NCI-H1694 treated with DMSO at 0.1 percent for 48 hours (cell line): ENCODE measurements at places on chromosomes 7 and 10.

DNA sequence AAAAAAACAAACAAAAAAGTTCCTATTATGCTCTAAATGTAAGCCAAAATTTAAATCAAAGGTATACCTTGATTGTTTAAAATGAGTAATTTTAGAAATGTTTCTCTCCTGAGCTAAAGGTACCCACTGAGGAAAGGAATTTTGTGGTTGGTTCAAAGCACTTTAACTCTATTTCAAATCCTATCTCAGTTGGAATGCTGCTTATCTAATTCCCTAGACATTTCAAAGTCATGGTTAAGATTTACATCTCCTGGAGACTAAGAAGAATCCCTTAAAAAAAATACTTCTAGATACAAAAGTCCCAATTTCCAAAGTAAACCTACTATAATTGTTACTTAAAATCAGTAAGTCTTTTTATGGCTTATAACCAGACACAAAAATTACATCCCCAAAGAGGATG is 830.7 kb downstream of the GRID1 start:
- no peak for DNase-seq

- no peak for DNase-seq
Observed at GRCh38 chr7:32948202-32948601, 9.0 kb upstream of the FKBP9 start.

DNA sequence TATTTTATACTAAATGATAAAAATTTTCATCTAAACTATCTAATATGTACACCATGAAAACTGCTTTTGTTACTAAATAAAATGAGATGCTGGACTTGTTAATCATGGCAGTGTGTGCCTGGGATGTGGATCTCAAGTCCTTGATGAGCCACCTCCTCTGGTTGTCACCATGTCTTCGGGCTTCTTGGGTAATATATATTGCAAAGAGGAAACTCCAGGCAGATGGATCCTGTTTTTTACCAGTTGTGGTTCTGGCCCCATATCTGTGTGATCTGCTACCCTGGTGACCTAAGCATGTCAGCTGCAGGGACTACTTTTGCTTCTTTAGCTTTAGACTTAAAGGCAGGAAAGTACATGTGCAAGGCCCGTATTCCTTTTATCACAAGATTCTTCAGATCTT is 46.2 kb downstream of the TMEM60 start:
- no peak for DNase-seq

- no peak for DNase-seq
Observed at GRCh38 chr10:110420401-110421193, 77.1 kb upstream of the DUSP5 start.

DNA sequence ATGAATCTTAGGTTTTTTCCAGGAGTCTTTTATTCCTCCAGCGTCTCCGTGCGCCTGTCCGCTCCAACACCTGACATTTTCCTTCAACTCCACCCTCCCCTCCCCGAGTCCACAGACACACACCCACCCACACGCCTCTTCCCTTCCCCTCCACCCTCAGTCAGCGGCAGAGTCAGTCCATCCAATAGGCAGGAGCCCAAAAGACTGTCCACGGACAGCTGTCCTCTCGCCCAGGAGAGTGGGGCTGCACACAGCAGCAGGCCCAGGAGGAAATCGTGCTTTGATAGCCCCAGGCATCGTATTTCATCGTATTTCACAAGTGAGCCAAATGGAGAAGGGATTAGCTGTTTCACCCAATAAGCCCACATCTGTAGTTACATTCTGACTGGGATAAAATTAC is 285.1 kb downstream of the ZEB1 start:
- no peak for DNase-seq

DNA sequence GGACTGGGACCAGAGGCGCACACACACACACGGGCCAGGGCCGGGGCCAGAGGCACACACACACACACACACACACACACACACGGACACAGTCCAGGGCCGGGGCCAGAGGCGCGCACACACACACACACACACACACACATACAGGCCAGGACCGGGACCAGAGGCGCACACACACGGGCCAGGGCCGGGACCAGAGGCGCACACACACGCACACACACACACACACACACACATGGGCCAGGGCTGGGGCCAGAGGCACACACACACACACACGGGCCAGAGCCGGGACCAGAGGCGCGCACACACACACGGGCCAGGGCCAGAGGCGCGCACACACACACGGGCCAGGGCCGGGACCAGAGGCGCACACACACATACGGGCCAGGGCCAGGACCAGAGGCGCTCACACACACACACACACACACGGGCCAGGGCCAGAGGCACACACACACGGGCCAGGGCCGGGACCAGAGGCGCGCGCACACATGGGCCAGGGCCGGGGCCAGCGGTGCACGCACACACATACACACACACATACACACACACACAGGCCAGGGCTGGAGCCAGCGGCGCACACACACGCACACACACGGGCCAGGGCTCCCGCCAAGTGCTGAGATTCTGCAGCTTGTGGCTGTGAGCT is 268.8 kb downstream of the ELFN1 start:
- no peak for DNase-seq
